ENCODE measurements at places on chromosomes 5 and 9.

DNA sequence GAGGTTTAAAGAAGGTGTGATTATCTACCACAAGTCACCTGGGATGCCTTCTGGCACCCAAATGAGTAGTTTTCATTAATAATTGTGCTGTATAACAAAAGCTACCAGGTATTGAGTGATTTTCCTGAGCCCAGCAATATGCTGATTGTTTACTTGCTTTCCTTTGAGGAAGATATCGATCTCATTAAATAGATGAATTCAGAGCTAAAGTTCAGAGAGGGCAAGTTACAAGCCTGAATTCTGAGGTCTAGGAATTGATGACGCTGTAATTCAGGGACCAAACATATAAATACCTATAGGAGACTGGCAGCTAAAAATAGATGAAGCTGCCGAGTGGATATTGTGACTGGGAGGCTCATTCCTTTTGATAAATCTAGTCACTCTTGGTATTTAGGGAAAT lies 1.1 kb downstream of the ERCC6L2 start:
- DNase-seq = no peak

DNA sequence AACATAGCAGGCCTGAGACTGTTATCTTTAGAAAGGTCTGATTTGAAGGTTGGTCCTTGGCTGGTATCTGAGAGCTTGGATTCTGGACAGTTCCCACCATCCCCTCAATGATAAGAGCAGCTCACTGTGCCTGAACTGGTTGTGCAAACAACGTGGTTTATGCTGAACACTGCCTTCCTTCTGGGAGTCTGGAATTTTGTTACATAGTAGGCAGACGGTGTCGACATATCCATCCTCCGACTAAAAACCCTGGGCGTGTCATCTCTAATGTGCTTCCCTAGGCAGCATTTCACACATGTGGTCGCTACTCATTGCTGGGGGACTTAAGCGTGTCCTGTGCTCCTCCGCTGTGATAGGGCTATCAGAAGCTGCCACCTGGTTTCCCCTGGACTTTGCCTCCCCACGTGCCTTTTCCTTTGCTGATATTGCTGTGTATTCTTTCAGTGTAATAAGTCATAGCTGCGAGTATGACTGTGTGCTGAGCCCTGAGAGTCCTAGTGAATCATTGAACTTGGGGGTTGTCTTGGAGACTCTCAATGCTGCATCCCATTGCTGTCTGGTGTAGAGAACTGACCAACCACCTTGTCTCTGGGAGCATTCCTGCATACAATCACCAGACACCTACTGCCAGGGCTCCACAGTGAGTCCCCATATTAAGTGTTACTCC lies 119.1 kb upstream of the TBC1D2 start:
- DNase-seq = no peak

DNA sequence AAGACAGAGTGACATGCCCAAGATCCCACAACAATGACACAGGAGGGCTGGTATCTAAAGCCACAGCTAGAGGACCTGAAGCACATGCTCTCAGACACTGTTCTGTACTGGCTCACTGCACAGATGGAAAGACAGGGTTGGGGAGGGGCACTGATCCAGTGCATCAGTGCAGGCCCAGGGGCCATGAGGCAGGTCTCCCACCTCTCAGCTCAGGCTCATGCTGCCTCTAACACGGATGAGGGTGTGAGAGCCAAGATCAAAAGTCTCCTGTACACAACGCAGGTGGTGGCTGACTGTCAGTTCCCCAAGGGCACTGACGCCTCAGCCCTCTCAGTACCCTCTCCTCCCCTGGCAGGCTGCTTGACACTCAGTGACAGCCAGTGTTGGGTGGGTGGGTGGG lies 10.9 kb downstream of the RAPGEF1 start:
- peak; percentile 62 for DNase-seq

GRCh38 chr5:132327252-132327955 lies 33.2 kb downstream of the SLC22A4 start:
- DNase-seq = no peak

DNA sequence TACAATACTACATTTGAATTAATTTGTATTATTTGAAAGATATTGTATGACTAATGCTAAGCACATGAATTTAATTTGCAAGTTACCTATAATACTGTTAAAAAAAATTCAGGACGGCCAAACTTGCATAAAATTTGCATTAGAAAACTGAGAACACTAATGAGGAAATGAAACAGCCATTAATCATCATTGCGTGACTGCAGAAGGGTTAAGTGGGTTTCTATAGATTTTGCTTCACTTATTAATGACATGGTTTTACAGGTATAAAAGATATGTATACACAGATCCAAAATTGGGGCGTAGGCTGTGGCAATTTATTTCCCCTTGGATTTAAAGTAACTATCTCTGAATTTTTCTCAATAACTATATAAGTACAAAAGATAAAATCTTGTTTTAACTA lies 882.6 kb downstream of the PTPRD start:
- DNase-seq = no peak

DNA sequence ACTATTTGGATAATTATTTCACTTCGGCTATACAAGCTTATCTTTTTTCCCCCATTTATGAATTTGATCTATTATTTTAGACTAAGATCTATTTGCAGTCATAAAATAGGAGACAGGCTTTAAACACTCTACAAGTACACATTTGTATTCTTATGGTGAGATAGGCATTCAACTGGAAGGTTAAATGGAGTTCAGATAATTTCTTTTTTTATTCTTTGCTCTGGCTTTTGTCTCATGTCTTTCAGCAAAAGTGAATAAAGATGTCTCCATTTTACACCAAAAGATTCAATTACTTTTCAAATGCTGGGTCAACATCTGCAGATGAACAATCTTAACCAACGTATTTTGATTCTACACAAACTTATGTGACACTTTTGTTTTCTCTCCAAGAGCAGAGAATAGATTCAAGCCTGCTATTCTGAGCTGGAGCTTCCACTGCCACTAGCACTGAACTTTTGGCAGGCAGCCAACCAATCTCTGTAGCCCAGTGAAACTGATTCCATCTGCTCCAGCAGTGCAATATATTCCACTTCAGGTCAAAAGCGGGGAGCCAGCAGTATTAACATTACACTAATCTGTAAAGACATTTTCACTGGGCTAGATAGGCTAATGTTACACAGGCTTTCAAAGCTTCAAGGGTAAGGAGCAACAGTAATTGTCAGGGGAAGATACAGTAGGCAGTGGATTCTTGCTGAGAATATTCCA lies 452.0 kb upstream of the ZNF608 start:
- DNase-seq = no peak

- DNase-seq = no peak
Measured at GRCh38 chr9:127422133-127422782, 1.9 kb upstream of the ZNF79 start.

DNA sequence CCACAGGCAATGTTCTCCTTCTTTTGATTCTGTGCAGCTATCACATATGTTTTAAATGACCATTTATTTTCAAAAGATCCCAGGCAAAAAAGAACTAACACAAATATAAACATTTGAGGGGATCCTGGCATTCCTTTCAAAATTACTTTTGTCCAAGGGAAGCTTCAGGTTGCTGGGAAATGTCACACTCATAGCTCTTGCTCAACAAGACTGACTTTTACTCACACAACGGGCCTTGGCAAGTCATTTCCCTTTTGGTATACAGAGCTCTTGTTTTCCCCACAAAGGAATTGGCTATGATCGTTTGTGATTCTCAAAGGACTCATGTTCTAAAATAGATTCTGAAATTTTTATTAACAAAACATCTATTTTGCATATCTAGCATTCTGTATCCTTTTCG lies 4.5 kb upstream of the PALM2AKAP2 start:
- DNase-seq = no peak

GRCh38 chr9:18921366-18922075 lies 111.5 kb downstream of the SAXO1 start:
- DNase-seq = no peak

DNA sequence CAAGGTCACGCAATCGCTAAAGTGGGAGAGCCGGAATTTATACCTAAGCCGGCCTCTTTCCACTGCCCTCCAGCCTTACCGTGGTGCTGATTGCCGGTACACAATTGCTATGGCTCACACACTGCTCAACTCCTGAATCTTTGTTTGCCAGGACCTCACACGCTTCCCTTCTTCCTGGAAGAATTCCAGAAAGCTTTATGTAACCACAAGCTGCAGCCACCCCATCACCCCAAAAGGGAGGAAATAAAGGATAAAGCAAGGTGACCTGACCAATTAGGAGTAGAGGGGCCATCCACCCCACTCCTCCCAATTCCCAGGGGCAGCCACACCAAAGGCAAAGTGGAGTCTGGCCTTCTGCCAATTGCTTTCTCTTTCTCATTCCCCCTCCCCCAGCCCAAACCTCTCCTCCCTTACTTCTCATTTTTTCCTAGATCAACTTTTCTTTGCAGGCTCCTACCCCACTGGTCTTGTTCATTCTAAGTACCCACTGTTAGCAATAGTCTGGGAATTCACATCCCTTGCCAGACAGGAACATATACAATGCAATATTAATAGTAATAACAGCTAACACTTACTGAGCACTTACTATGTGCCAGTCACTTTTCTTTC lies 18.0 kb upstream of the CDC23 start:
- no peak for DNase-seq

DNA sequence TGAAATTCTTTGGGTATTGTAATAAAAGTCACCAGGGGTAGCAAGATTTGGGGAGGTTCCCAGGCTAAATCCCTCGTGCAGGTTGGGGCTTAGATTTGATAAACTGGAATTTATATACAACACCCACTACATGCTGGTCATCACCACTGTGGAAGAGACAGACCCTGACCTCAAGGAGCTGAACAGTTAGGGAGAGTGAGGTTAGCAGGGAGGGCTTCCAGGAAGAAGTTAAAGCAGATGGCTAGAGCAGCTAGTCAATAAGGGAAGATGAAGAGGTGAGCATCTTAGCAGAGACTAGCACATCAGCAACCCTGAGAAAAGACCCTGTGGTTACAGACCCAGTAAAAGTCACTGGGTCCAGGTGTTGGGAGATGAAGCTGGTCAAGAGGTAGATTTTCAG lies 6.4 kb downstream of the CTSL start:
- no peak for DNase-seq

DNA sequence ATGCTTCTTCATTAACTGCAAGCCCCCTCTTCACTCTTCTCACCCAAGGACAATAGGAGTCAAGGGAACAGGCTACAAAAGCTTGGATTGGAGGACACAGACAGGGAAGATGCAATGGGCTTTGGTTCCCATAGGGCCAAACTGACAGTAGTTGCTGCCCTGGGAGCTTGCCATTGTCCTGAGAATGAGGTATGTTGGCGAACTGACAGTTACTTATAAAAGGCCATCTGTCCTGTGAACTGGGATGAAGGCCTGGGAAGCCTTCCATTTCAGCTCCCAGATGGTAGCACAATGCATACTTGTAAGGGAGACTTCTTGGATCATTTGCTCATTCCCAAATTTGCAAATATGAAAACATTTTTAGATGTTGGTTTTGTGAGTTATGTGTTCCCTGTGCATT lies 88.9 kb downstream of the SNCAIP start:
- DNase-seq = no peak

DNA sequence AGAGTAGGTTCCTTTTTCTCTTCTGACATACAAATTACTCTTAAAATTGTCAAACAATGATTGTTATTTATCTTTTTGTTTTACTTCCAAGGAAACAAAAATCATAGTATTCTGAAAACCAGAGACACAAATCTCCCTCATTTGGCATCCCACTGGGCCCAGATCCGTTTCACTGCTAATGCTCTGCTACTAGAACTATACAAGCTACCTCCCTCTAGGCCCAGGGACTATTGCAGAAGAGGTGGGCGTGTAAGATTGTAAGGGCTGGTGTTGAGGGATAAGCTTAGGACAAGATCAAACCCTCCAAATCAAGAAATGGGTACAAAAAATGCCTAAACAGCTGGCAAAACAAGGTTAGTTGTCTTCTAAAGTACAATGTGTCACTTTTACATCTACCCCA lies 928.9 kb upstream of the CDH10 start:
- DNase-seq = no peak

DNA sequence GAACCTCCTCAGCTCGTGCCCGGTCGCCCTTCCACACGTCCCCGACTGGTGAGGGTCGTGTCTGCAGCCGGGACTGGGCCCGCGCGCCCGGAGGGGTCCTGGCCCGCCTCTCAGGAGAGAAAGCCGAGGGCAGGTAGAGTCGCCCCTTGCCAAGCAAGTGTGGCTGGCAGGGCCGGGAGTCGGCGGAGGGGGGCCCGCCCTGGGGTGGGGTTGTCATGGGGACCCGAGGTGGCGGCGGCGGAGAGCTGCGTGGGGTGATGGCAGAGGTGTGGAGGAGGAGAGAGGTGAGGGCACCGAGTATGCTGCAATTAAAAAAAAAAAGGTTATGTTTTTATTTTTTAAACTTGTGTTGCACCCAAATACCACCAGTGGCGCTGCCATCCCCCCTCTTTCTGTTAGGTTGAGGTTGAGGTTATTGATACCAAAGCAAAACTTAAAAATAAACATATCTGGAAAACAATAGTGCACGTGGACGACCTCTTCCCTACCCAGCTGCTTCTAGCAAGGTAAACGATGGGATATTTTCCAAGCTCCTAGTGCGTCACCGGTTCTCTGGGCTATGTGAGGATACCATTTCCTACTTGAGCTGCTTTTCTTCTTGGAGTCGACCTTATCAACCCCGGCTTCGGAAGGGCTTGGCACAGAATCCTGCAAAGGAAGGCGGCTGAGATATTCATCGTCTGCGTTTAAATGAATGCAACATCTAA lies 660 bp downstream of the SCAMP1 start:
- DNase-seq = peak; percentile 64

DNA sequence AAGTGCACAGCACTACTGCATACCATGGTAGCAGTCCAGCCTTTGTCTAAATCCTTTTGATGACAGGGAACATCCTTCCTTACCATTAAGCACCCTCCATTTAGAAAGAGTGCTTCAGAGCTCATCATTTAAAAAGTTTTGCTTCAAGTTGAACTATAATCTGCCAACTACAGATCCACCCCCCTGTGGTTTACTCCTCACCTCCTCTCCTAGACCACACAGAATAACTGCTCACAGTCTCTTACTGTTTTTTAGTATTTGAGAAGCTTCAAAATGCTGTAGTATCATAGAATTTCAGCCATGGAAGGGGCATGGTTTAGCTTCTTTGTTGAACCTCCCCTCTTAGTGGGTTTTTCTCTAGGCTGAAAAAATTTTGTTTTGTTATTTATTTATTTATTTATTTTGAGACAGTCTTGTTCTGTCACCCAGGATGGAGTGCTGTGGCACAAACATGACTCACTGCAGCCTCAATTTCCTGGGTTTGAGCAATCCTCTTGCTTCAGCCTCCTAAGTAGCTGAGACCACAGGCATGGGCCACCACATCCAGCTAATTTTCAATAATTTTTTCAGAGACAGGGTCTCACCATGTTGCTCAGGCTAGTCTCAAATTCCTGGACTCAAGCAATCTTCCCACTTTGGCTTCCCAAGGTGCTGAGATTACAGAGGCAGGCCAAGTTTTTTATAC lies 384.3 kb upstream of the RFX3 start:
- DNase-seq = no peak

DNA sequence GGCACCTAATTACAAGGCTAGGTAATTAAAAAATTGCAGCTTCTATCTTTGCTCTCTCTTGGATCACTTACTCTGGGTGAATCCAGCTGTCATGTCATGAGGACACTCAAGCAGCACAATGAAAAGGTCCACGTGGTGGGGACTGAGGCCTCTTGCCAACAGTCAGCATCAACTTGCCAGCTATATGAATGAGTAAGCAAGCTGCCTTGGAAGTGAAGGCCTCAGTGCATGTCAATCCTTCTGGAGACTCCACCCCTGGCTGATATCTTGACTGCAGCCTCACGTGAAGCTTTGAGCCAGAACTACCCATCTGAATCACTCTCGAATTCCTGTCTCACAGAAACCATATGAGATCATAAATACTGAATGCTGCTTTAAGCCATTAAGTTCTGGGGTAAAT lies 140.5 kb downstream of the SNX18 start:
- DNase-seq = no peak

- DNase-seq = no peak
Measured at GRCh38 chr9:112586599-112587155, 100.0 kb downstream of the KIAA1958 start.

Measured in GM06990 (cell line).